Activated CD4-positive, alpha-beta T cell treated with anti-CD3 and anti-CD28 coated beads, Interleukin-2, Interleukin-4, amounts not matched to agents 100 ng/mL and 50 ng/mL, durations not matched to agents 16 hours and 8 hours (primary cell): ENCODE measurements at places on chromosomes 4 and X.

GRCh38 chr4:25160714-25161592 is 704 bp upstream of the SEPSECS start:
- DNase-seq: no peak

DNA sequence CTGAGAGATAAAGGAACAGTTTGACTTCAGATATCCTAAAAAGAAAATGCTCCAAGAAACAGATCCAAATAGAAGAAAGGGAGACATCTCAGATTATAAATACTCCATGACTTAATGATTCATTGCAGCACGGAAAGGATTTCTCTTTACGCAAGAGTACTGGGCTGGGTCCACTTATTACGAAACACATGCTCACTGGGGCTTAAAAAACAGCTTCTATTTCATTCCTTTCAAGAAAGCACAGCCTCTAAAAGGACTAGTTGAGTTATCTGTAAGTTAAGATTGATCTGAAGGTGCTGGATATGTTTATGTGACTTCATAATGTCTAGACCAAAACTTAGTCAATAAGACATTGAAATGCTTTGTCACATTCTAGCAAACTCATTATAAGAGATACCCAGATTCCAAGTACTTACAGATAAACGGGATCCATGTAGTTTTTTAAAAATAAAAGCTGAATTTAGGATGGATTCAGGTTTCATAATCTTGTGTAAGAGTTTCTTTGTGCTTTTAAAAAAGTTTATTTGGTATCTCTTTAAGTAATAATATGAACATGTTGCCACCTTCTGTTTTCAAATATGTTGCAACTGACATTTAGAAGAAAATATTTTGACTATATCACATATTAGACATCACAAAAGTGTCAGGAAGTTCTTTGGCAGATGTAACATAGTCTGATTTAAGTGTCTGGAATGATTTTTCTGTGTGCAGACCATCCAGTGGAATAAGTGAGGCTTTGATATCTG is 109.5 kb upstream of the MYOZ2 start:
- no peak for DNase-seq

GRCh38 chr4:145618932-145619638 is at the start of gene MMAA:
TSS of gene MMAA (plus strand) at chr4:145619385. CDS start at chr4:145639140, 19,755 bp downstream.
- peak; percentile 95 for DNase-seq

DNA sequence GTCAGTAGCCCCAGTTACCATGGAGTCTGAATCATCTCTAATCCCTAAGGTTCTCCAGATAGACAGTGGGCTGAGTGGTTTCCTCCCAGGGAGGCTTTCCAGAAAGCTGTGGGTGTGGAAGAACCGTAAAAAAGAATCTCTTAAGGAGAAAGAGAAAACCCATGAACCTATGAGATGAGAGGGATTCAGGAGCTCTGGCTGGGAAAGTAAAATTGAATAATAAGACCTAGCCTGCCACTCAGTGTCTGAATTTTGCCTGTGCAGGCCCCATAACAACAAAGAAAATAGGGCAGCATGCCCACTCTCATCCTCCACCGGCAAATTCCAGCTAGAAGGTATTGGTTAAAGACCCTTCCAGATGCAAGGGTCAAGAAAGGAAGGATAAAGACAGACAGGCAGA is 16.9 kb downstream of the AWAT2 start:
- no peak for DNase-seq

GRCh38 chr4:107497054-107497453 is 223.0 kb downstream of the PAPSS1 start:
- peak; percentile 6 for DNase-seq

DNA sequence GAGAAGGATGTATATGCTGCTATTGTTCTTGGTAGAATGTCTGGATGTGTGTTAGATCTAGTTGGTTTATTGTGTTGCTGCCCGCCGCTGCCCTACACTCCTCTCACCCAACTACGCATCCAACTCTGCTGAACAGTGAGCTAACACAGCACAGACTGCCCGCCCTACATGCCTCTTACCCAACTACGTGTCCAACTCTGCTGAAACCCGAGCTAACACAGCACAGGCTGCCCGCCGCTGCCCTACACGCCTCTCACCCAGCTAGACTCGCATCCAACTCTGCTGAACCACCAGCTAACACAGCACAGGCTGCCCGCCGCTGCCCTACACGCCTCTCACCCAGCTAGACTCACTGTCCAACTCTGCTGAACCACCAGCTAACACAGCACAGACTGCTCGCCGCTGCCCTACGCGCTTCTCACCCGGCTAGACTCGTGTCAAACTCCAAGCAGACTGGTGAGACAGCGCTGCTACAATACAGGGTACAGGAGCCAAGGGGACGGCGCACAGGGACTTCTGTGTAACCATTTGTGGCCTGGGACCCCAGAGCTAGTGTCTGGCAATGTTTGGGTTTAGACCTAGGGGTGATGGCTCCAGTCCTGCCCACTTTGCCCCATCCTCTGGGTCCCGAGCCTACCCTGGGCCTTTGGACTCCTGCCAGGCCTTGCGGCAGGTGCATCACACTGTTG is 11.6 kb upstream of the CTBP1 start:
- no peak for DNase-seq

GRCh38 chrX:125219852-125220251 is 99.8 kb upstream of the TEX13C start:
- no peak for DNase-seq

GRCh38 chrX:97402333-97402732 is 518.6 kb downstream of the RPA4 start:
- no peak for DNase-seq

GRCh38 chr4:38462367-38463055 is 201.5 kb upstream of the KLF3 start:
- DNase-seq: no peak

GRCh38 chr4:187109636-187110035 is 386.0 kb upstream of the FAT1 start:
- DNase-seq: no peak

- DNase-seq: no peak
These were observed 48.1 kb upstream of the IL13RA1 start for GRCh38 chrX:118679290-118679689.

- no peak for DNase-seq
These were observed 64.3 kb downstream of the METTL14 start for GRCh38 chr4:118749347-118749988.

DNA sequence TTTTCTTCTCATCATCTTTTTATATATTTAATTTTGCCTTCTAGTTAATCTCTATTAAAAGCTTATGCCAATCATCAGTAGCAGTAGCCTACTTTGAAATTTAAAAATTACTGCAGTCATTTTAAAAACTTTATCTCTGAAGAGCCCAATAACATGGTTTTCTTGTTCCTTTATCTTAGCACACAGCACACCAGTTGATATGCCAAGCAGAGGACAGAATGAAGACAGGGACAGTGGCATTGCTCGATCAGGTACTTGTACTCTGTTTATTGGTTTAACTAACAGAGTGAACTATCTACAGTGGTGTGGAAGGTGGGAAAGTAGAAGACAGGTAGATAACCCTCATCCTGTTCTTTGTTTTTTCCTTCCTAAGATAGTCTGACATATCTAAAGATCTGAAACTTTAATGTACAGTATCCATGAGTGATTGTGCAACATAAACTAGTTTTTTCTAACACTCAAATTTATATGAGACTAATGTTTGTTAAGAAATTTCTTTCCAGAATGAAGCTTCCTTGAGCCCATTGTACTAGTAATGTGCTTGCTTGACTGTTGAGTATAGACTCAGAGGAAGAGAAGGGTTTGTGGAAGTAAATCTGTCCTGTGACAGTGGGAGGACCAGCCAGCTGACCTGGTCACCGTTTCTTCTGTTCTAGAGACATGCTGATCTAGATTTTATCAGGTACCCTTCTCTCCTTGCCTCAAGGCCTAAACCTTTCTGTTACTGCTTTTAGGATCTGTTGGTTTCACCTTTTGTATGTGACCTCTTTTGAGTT is 66.6 kb downstream of the FNIP2 start:
- no peak for DNase-seq

GRCh38 chr4:143344774-143345173 is 8.1 kb downstream of the GAB1 start:
- DNase-seq: no peak

DNA sequence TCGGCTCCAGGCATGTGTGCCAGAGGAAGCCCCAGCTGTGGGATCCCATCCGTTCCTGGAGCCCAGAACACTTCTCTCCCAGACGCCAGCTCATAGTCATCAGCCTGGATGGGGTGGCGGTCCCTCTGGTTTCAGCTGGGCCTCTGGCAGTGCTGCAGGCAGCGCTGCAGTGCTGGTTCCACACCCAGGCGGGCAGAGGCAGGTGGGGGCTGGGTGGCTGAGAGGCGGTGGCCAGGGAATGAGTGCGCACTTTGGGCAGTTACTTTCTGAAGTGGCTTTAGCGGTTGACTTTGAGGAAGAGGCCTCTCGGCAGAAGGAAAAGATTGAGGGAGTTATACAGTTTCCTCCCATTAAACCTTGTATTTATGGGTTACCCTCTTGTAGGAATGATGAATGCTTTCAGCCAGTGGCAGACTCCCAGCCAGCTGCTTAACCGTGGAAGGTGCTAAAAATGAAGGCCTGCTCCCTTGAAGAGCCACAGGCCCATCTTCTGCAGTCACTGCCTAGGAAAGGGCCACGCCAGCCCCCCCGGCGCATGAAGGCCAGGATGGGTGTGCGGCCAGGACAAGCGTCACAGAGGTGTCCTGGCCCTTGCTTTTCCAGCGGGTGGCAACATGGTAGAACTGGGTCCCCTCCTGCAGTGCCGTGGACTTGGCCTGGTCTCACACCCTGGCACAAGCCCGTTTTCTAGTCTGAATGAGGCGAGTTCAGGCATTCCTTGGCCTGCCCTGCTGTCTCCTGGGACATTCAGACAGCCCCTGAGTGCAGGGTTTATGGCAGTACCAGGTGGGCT is 9.9 kb downstream of the TADA2B start:
- no peak for DNase-seq

GRCh38 chrX:132710656-132711155 is 221.9 kb upstream of the MBNL3 start:
- no peak for DNase-seq

DNA sequence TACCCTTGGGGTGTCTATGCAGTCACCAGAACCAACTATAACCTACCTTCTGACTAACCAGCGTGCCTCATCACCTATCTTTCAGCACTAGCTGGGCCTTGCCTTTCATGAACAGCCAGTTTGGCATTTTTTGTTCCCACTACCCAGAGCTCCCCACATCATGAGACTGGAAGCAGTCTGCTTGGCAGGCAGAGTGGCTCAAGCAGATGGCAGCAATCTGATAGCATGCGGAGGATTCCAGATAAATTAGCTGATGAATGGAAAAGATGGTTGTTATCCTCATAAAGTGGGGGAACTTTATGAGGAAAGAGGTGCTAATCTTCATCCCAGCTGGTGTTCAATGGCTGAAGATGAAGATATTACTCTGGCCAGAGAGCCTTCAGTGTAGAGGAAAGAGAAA is 243.2 kb upstream of the EDA2R start:
- no peak for DNase-seq

DNA sequence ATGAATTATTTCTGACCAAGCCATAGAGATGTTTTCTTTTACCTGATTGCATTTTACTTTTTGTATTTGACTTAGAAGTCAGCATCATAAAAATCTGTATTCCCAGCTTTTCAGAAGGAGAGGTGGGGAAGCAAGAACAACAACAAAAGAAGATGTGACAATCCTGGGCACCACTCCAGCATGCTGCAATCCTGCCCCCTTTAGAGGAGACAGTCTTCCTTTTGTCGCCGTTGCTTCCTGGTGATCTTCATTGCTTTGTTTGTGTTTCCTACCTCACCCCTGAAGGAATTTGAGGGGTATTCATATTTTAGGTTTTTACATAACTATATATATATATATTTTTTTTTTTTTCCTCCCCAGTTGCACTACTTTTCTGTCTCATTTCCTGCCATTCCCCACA is 3.7 kb downstream of the QRFPR start:
- DNase-seq: no peak

DNA sequence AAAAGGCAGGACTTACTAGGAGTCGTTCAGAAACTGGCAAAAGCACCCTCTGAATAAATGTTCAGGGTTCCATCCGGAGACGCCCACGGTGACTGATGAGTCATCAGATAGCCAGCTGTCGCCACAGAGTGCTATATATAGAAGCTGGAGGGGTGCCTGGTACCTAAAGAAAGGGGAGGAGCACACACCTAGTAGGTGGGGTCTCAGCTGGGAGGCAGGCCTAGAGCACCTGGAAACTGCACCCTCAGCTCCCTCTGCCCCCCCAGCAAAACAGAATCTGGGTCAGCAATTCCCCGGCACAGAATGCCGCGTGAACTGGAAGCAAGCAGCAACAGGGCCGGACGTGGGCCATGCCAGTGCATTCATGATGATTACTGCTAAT is 242.0 kb downstream of the BCOR start:
- DNase-seq: peak; percentile 91

DNA sequence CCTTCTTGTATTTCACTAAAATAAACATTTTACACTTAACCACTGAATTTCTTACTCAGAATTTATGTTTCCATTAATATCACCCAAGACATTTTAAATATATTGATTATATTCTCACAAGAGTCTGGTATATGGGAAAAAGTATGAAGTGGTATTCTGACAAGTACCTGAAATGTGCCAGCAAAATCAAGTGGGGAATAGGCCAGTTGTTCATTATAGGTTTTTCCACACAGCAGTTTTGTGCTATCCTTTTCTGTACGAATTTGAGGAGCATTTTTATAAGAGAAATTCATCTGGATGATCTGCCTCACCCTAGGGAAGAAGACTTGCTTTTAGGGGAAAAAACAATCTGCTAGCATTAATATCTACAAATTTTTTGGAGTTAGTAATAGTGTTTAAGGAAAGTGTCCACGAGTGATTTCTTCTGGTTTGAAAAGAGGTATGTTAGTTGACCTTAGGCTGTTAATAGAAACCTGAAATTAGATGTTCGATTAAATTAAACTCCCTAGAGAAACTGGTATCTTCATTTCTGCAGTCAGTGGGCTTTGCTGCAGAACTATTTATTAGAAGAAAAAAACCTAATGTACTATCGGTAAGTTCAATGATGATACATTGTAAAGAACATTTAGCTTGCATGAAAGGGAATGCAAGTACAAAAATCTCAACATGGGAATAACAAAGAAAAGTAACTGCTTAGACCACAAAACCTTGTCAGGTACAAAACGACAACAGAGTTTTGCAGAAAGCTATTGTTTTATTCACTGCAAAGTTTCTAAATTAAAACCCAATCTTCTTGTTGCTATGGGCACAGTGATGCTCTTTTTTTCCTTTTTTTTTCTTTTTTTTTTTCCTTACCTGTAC is 1.8 kb downstream of the KLF3 start:
- DNase-seq: no peak

DNA sequence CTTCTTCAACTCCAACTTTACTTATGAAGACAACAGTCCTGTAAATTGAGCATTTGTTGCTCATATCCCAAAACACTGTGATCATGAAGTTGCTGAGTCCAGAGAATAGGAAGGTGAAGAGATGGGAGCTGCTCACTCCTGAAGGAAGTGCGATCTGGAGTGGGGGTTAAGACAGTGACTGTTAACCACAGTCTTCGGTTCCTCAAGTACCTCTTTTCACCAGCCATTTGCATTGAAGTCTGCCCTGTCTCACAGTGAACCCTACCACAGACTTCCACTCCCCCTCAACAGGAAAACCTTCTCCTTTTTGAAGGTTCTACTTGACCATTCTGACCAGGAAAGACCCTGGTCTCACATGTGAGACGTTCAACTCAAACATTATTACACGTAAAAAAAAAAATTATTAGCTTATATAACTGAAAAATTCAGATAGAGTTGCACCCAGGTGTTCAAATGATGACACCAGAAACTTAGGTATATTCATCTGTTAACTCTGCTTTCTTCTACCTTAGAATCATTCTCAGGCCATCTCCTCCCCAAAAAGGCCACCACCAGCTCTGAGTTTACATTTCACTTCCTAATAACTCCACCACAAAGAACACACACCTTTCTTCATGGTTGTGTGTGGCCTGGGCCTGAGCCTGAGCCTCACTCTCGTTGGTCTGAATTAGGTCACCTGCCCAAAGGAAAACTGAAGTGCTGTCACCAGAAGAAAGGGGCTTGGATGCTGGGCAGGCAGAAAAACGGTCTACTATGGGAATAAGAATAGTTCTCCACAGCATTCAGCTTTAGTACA is 199.2 kb downstream of the DCTD start:
- no peak for DNase-seq
